Dermis microvascular lymphatic vessel endothelial cell (primary cell): ENCODE measurements at places on chromosomes 3 and 15. TPM values are rescaled to one million over a fixed set of nuclear protein-coding genes. Genes with fewer than 3 reads are reported as not detected.

The FBXO40 gene
- not detected in 2 replicates for total RNA-seq

The CCR5 gene
- total RNA-seq, result not detected in 2 replicates

The EXD1 gene
- total RNA-seq, result under 0.01 TPM in 1 of 2 replicates, not detected in the other

The IL17RB gene
- 0.13 TPM in 2 replicates for total RNA-seq

The CELF6 gene
- 0.13 TPM in 1 of 2 replicates, not detected in the other for total RNA-seq

The LRRC15 gene
- total RNA-seq, result 0.38 and 0.51 TPM in 2 replicates

The EPHB3 gene
- 0.13 and 0.25 TPM in 2 replicates for total RNA-seq

The BCL2A1 gene
- 0.13 TPM in 2 replicates for total RNA-seq

The GREM1 gene
- total RNA-seq, result under 0.01 and 0.13 TPM in 2 replicates

The EFCC1 gene
- total RNA-seq, result 2.7 and 9.0 TPM in 2 replicates

The TKT gene
- total RNA-seq, result 238 and 315 TPM in 2 replicates

The SPESP1 gene
- 1.4 and 1.9 TPM in 2 replicates for total RNA-seq

The PLS1 gene
- total RNA-seq, result 0.38 and 1.2 TPM in 2 replicates

The MAGI1 gene
- 49.0 and 80.4 TPM in 2 replicates for total RNA-seq

The VGLL3 gene
- 0.13 TPM in 1 of 2 replicates, not detected in the other for total RNA-seq

The MAP1A gene
- total RNA-seq, result under 0.01 and 0.13 TPM in 2 replicates

The NAALADL2 gene
- under 0.01 and 0.13 TPM in 2 replicates for total RNA-seq

The SPINK8 gene
- total RNA-seq, result not detected in 2 replicates
